Breast epithelium (tissue), 4 donors: ENCODE measurements at places on chromosomes 7 and 10.
A peak's percentile ranks its signal among the peaks of the same experiment; 100 is the strongest.

DNA sequence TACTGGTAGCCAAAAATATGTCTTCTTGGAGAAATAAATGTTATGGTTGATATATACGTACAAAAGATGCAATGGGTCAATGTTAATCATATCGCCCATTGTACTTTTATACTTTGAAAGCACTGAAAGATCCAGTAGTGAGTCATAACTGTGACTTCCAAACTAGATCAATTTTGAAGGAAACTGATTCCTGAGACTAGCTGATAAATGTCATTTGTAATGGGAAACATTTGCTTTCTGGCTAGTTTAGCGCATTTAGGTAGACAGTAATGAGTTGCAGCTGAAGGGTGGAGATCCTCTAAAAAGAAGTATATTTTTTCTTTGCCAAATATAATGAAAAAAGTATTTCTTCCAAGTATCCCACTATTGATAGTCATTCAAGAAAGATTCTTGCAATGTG lies 53.5 kb upstream of the ARHGAP21 start:
- no peak for DNase-seq

DNA sequence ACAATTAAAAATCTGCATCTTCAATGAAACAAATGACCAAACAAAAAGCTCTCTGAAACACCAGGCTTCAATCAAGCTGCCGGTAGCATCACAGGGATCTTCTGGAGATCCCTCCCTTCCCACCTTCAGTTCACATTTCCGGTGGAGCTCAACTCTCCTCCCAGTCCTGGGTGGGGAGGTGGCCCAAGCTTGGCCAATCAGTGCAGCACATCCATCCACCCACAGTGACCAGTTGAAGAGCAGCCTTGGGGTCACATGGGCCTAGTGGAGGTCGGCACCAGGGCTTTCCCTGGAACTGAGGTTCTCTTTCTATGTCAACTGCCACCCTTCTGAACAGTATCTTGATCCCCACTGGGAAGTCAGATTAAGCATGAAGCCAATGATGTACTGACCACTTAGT lies 620.1 kb upstream of the MGMT start:
- DNase-seq: no peak

- no peak for DNase-seq
Measured at GRCh38 chr10:3054183-3054850, 13.0 kb upstream of the PFKP start.

DNA sequence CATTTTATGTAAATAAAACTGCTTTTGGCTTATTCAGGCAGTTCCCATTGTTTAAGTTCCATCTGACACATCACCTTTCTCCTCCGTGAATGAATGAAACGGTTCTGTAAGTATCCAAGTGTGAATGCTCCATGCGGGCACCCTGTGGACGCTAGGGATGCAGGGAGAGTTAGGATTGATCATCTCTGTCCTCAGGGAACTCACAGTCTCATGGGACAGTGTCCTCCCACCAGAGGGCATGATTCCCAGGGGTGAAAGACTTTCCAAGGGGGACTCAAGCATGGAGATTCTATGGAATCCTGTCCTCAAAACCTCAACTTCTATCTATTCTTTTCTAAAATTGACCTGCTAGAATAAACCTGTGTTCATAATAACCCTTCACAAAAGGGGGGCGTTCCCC lies 98.8 kb downstream of the HECW1 start:
- DNase-seq: no peak

DNA sequence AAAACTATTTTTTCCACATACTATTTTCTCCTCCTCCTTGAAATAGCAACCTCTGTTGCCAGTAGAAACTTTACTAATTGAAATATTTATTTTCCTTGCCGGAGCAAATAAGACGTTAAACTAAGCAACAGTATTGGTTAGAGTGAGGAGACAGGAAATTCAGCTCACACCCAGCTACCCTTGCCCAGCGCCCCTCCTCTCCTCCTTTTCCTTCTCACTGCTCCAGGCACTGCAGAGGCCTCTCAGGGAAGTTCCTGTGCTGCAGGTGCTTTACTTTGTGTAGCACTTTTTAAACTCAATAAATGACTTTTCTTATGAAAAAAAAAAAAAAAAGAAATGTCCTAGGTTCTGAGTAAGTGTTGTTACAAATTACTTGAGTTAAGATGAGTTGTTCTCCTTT lies 134.0 kb downstream of the SEMA3E start:
- no peak for DNase-seq

GRCh38 chr7:49527182-49527581 lies 246.3 kb upstream of the VWC2 start:
- DNase-seq: no peak

DNA sequence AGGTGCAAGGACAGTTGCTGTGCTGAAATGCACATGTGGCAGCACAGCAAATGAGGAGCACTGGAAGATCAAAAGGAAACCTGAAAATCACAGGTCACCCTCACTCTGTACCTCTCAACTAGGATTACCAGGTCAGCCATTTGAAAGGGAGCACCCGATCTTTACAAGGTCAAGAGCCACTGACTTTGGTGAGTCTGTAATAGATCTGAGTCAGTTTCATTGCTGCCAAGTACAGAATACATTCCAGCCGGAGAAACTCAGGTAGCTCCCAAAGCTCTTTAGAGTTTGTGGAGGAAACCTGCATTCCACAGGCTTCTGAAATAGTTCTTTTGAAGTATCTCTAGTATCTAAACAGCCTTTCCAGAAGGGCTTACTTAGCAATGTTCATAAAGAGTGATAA lies 217.5 kb downstream of the SNX13 start:
- DNase-seq: no peak

- no peak for DNase-seq
Measured at GRCh38 chr10:121566755-121567154, 31.5 kb downstream of the FGFR2 start.

- no peak for DNase-seq
Measured at GRCh38 chr7:139808427-139808826, 20.6 kb upstream of the TBXAS1 start.

DNA sequence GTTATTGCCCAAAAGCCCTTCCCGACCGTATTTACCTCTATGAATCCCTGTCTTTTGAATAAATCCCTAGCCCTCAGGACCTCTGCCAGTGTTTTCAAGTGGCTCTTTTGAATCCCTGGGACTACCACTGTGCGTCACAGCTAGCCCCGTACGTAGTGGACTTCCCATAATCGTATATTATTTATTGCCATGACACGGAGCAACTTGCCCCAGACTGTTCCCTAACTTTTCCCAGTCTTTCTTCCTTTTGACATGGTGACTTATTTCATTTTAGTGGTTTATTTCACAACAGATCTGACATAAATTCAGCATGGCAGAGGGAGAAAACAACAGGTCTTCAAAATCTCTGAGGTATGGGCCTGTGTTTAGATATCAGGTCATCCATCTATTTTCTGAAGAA lies 318.6 kb upstream of the KLF6 start:
- no peak for DNase-seq

GRCh38 chr10:23433701-23434100 lies 5.2 kb upstream of the OTUD1 start:
- no peak for DNase-seq

DNA sequence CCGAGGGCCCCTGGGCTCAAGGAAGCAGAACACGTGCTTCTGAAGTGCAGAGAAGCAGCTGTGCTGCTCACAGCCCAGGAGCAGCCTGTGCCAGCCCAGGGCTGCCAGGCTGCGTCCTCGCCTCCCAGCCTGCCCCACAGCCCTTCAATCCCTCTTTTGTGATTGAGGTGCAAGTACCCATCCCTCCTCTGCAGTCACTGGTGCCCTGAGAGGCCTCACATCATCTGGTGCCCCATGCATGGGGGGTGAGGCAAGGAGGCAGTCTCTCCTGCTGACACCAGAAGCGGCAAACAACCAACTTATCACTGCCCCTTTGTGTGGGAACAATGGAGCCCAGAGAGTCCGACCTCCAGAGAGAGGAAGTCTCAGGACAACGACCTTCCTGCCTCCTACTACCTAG lies 49.8 kb upstream of the FGFR2 start:
- no peak for DNase-seq

- no peak for DNase-seq
Measured at GRCh38 chr10:103696411-103697145, 158.8 kb downstream of the SH3PXD2A start.

GRCh38 chr7:151518105-151518946 lies 1.4 kb downstream of the RHEB start:
- peak; percentile 55 for DNase-seq

DNA sequence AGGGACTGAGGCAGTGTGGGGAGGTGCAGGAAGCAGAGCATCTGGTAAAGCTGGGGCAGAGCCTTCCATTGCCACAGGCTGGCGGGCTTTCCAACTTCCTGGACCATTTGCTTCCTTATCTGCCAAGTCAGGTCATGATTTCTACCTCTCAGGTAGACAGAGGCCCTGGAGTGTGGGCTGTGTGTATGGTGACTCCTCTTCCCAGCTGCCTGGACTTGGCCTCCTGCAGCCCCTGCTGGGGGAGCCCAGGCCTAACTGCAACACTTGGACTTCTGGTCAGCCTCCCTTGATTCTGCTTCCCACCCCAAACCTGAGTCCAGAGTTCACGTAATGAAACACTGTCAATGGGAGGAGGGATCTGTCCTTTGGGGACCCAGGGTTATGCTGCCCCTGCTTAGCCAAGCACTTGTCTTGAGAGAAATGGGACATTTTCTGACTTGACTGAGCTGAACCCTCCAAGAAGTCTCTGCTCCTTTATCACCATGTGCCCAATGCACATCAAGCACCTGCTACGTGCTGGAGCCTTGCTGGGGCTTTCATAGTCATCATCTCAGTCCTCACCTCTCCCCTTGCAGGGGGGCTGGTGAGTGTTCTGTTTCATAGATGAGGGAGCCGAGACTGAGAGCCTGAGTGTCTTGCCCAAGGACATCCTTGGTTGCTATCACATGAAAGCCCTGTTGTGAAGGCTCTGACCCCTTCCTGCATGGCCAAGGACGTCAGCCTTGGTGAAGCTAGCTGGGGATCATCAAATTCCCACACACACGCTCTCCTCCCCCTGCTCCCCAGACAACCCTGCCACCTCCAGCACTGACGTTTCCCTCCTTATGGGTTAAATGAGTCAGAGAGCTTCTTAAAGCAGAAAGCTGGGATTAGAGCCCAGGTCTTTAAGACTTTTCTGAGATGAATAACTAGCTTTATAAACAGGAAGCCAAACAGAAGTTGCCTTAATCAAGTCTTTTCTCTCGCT lies 3.4 kb downstream of the CLEC2L start:
- DNase-seq: no peak

DNA sequence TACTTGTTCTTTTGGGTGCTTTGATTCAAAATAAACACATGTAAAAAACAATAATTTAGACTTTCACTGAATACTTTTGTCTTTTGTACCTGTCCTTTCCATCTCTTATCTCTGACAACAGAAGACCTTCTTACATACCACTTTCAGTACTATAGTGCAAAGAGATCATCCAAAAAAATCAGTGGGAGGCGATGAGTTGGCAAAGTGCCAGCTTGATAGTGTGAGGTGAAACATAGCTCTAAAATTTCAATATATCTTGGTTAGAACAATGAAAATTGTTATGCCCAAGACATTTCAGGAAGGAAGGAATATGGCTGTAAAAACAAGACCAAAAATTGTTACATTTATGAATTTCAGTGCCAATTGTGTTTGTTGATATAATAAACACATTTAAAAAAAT lies 390.2 kb upstream of the COBL start:
- DNase-seq: no peak

- DNase-seq: no peak
Measured at GRCh38 chr7:108059526-108059925, 56.6 kb upstream of the LAMB1 start.

GRCh38 chr7:44063547-44063893 lies 1.8 kb downstream of the PGAM2 start:
- peak; percentile 30 for DNase-seq

- DNase-seq: no peak
Measured at GRCh38 chr7:84949501-84949900, 237.4 kb downstream of the SEMA3D start.

- DNase-seq: no peak
Measured at GRCh38 chr10:100446130-100446761, 16.6 kb upstream of the WNT8B start.

GRCh38 chr10:33180390-33180789 lies 154.1 kb downstream of the NRP1 start:
- DNase-seq: no peak

DNA sequence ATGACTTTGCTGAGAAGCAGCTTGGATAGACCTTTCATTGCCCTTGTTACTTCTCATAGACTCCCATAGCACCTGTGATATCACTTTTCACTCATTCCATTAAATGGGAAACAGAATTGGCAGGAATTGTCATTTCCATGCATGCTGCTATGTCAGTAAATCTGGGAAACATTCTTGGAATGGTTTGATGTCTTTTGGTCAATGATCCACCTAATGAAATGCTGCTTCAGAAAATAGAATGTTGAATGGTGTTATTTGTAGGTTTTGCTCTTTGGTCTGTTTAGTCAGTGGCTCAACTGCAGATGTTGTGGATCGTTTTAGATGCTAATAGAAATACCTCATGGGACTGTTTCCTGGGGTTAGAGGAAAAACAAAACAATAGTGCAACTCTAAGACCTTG lies 127.8 kb downstream of the PLPP4 start:
- no peak for DNase-seq

GRCh38 chr10:38127812-38128211 lies 33.7 kb downstream of the ZNF37A start:
- no peak for DNase-seq

DNA sequence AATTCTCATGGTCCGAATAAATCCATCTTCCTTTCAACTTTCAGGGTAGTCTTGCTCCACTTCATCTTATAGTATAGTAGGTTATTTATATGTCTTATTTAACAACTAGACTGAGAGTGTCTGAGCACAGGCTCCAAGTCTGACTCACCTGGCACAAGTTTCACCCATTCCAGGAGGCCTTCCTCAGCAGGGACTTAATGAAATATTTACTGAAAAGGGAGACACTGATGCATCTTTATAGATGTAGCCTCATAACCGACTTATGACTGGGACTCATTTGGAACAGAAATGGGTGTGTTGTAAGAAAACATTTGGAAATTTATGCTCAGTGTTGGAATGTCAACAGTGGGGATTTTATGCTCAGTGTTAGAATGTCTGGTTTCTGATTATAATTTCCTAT lies 59.9 kb downstream of the CH25H start:
- DNase-seq: no peak

- no peak for DNase-seq
Measured at GRCh38 chr7:6727663-6728062, 20.9 kb upstream of the ZNF12 start.

DNA sequence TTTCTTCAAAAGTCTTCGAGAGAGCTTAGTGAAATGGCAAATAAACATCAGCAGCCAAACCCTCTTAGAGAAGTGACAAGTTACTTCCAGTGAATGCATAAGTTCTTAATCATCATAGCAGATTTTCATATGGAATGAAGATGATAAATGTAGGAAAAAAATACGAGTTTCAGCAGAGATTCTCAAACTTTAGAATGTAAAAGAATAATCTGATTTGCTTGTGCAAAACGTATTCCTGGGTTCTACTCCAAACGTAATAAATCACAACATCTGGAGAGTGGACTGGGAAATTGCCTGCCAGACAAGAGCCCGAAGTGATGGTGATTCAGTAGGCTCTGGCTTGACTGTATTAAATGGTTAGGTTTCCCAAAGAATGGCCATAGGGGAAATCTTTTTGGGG lies 62.2 kb downstream of the AKR1E2 start:
- no peak for DNase-seq

DNA sequence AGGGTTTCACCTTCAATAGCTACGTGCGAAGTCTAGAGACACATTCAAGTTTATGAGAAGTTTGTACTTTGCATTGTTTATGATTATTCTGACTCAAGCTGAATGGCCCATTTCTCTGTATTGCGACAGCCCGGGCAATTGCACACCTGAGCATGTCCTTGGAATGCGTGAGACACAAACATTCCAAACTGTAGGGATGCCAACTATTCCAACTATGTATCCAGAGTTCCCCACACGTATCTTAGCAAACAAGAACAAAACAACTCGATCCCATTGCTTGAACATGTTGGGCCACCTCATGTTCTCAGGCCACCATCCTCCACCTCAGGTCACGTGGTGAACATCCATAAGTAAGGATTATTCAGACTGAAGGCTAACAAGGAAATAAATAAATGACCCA lies 51.4 kb upstream of the EGFR start:
- no peak for DNase-seq
